ENCODE measurements at places on chromosomes 3 and 15. TPM values are rescaled to one million over a fixed set of nuclear protein-coding genes. Genes with fewer than 3 reads are reported as not detected.
A peak's percentile ranks its signal among the peaks of the same experiment; 100 is the strongest.

The PBRM1 gene
- total RNA-seq: 56.8 TPM

DNA sequence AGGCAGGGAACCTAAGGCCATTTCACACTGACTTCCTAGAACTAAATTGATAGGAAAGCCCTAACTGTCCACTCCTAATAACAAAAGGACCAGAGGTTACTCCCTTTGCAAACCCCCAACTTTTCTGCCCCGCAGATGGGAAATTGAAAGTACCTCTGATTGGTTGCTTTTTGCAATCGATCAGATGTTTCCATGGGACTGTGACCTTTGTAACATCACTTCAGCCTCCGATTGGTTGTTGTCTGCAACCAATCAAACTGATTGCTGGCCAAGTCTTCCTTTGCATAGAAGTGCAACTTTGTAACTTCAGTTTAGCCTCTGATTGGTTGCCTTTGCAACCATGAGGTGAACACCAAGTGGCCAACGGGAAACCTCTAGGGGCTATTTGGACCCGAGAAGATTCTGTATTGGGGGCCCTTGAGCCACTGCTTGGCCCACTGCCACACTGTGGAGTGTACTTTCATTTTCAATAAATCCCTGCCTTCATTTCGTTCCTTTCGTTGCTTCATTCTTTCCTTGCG is 11.3 kb upstream of the KNL1 start:
- no peak for DNase-seq

The DNAH12 gene
- total RNA-seq: 0.07 TPM

The CPN2 gene
- 0.14 TPM for total RNA-seq

The MRAS gene
- 37.6 TPM for total RNA-seq

DNA sequence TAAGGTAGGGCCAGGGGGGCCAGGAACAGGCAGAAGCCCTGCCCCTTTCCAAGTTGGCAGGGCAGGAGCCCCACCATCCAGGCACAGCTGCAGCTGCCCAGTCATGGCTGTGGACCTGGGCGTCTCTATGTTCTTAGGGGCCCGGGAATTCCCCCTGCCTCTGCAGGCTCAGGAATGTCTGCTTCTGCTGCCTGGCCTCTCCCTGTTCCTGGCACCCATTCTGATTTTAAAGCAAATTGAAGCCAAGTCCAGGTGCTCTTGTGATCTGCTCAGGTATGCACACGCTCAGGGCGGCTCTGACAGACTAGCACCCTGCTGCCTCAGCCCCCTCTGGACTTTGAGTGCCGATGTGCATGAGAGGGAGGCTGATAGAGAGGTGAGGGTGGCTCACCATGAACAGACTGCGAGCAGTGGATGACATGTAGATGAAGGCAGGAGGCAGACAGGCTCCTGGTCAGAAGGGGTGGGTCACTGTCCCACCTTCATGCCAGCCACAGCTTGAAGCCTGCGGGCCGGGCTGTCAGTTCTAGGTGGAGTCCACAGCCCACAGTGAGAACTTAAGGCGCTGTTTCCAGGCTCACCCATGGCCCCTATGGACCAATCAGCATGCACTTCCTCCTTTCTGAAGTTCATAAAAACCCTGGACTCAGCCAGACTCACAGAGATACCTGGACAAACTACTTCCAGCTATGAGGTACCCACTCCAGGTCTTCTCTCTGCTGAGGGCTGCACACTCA is 747.8 kb upstream of the GBE1 start:
- no peak for DNase-seq

The MB21D2 gene
- total RNA-seq: 1.9 TPM

GRCh38 chr3:147431751-147432150 is 22.6 kb downstream of the ZIC1 start:
- DNase-seq: no peak

The CCDC33 gene
- total RNA-seq: not detected

- DNase-seq: peak; percentile 61
Observed at GRCh38 chr3:69201658-69202057, 79.3 kb upstream of the LMOD3 start.

DNA sequence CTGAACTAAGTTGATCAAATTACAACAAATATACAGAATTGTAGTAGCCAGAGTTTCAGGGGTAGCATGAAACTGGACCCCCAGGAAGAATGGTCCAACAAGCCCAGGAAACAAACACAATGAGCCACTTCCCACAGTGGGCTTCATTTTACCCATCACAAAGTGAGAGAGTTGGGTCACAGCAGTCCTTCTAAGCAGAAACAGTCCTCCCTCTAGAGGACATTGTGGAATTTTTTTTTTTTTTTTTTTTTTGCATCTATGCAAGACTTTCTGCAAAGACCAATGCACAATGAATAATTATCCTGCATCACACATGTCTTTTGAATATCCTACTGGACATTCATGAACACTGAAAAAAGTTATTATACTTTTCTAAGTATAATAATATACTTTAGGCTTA is 73.8 kb upstream of the ATP13A5 start:
- DNase-seq: no peak

DNA sequence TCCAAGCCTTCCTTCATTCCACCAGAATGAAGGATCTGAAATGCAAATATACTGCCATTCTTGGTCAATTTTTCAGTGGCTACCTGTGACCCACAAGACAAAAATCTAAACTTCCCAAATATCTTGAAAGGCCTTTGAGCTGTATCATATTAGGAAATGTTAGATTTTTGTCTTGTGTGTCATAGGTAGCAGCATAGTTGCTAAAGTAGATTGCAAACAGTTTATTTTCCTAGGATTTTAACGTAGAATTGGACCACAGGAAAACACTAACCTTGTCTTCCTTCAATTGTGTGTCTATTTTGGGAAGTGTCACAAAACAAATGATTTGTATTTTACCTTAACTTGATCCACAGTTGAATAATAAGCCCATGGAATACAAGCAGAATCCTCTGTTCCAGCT is 42.4 kb downstream of the CP start:
- no peak for DNase-seq

GRCh38 chr3:42654331-42655201 is 1.1 kb downstream of the ZBTB47 start:
- peak; percentile 35 for DNase-seq

The KATNBL1 gene
- total RNA-seq: 42.8 TPM

The TMEM212 gene
- not detected for total RNA-seq

- no peak for DNase-seq
Observed at GRCh38 chr3:117252208-117252607, 542.6 kb downstream of the TUSC7 start.

GRCh38 chr3:45171283-45171682 is 25.1 kb upstream of the CDCP1 start:
- no peak for DNase-seq

The SECISBP2L gene
- total RNA-seq: 49.0 TPM

GRCh38 chr15:56869573-56869972 is 48.9 kb upstream of the TCF12 start:
- DNase-seq: peak; percentile 59

GRCh38 chr3:28951772-28952556 is 328.9 kb upstream of the RBMS3 start:
- no peak for DNase-seq

DNA sequence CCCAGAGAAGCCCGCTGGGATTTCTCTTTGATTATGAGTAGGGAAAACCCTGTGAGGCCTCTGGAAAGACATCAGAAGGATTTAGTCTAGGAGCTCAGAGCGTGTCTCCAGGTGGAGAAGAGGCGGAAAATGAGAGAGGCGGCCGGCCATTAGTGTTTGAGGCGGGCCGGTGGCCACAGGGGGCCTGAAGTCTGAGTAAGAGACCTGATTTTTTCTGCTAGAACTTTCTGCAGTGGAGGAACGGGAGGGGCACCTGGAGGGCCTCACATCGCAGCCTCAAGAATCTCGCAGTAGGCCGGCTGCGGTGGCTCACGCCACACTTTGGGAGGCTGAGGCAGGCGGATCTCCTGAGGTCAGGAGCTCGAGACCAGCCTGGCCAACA is 28.5 kb downstream of the KLHDC8B start:
- DNase-seq: no peak

The CSPG5 gene
- 1.7 TPM for total RNA-seq

The FAM131A gene
- 14.1 TPM for total RNA-seq

GRCh38 chr3:110881069-110881468 is 190.5 kb upstream of the NECTIN3 start:
- peak; percentile 54 for DNase-seq

- no peak for DNase-seq
Observed at GRCh38 chr3:139975594-139976365, 40.8 kb downstream of the CLSTN2 start.

The CTXN2 gene
- not detected for total RNA-seq

DNA sequence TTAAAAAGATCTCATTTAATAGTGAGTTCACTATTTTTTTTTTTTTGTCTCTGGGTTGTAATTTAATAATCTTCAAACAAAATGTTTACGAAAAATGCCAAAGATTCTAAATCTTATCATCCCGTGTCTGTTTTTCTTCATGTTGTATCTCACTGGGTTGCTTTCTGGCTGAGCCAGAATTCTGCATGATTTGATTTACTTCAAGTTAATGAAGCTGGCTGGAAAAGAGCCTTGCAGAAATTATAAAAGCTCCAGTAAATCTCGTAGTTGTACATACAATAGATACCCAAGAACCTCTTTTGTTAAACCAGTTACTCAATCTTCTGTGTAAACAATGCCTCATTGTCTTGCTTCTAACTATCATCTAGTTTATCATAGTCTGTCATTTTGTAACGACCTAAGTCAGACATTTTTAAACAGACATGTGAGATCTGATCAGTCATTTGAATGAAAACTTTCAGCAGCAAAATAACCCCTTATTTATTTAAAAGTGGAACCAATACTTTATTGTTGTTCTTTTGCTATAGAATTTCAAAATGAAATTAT is 249.0 kb downstream of the MCTP2 start:
- no peak for DNase-seq

The GLDN gene
- 5.3 TPM for total RNA-seq

DNA sequence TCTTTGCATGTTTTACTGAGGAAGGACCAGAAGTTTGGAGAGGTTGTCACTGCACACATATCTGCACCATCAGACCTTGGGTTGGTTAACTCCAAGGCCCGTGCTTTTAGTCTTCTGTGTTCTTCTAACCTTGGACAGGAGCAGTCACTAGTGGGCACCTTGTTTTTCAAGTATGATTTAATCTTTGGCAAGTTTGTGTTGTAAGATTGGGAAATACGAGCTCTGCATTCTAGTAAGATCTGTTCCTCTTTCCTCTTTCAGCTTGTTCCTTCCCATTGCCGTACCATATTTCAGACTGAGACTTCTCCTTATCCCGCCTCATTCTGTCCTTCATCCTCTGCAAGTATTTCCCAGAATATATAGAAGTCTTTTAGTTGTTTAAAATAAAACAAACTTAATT is 5.1 kb downstream of the TMOD2 start:
- DNase-seq: no peak

The GOLGA8S gene
- 0.07 TPM for total RNA-seq

DNA sequence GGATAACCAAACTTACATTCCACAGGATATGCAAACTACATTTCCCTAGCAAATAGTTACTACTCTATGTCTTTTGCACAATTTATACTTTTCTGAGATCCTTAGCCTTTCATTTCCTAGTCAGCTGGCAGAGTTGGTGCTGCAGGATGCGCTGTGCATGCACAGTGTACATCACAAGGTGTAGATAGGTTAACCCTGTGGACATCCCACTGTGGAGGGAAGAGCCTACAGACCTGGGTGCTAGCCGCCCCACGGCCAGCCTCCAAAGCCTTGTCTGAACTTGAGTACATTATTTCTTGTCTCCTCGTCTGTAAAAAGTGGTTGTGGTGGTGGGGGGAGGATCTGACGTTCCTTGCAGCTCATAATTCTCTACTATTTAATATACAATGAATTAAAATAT is 3.5 kb downstream of the TNFSF10 start:
- no peak for DNase-seq

- DNase-seq: no peak
Observed at GRCh38 chr15:62828364-62828763, 214.2 kb upstream of the TPM1 start.

- no peak for DNase-seq
Observed at GRCh38 chr3:154480033-154480432, 50.0 kb upstream of the GPR149 start.

DNA sequence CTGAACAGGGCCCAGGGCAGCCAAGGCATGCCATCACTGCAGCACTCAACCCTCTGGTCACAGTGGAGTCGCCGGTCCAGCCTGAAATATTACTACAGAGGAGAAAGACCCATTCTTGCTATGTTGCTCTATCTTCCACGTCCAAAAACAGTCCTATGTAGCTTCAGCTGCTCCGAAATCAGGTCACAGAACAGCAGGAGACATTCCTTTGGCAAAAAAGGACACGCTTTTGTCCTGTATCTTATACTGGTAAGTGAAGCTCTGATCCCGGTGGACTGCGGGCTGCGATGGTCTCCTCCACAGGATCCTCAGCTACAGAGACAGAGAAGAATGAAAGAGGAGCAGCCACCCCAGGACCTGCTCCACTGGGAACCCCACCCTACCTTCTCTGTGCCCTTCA is 17.6 kb downstream of the ELP6 start:
- no peak for DNase-seq

- no peak for DNase-seq
Observed at GRCh38 chr3:122077293-122078234, 22.4 kb downstream of the CD86 start.

DNA sequence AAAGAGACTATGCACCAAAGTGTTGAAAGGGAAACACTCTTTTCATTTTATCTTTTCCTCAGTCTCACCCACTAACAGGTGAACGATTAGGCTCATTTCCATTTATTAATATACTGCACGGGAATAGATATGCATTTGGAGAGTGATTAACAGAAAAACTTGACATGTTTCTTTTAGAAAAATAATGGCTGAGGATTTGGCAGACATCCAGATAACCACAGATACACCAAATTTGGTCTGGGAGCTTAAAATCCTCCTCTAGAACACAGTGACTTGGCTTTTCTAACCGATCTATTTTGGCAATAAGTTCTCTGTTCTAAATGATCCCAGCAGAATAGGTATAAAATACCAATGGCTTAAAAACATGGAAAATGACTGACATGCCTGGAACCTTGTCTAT is 459.3 kb upstream of the SGO1 start:
- no peak for DNase-seq

GRCh38 chr15:58404020-58404419 is 27.8 kb upstream of the LIPC start:
- DNase-seq: no peak

DNA sequence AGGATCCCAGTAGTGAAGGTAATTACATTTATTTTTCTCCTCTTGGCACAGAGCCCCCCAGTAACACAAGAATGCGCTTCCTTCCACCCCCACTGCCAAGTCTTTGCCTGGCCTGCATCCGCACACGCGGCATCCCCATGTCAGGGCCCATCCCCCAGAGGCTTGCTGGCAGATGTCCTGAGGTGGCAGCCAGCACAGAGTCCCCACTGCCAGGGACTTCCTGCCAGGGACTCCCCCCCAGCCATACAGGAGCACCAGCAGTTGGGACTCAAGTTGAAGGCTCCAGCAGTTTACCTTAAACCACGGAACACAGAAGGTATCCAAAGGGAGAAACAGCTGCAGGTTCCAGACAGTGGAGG is 41.0 kb downstream of the MEGF11 start:
- DNase-seq: no peak

DNA sequence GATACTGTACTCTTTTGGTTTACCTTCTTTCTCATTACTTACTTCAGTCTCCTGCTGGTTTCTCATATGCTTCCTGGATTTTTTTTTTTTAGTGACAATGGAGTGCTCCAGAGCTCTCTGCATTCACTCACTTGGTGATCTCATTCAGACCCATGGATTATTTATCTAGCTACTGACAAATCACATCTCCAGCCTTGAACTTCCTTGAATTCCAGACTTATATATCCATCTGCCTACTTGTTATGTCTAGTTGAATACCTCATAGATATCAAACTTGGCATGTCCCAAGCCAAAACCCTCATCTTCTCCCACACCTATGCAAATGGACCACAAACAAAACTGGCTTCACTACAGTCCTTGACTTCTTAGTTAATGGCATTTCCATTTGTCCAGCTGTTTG is 234.7 kb upstream of the ZPLD1 start:
- no peak for DNase-seq

All from mucosa of descending colon (tissue), 3 donors.